Renal pelvis (tissue), 12 donors: ENCODE measurements at places on chromosomes 4 and X.
A peak's percentile ranks its signal among the peaks of the same experiment; 100 is the strongest.

DNA sequence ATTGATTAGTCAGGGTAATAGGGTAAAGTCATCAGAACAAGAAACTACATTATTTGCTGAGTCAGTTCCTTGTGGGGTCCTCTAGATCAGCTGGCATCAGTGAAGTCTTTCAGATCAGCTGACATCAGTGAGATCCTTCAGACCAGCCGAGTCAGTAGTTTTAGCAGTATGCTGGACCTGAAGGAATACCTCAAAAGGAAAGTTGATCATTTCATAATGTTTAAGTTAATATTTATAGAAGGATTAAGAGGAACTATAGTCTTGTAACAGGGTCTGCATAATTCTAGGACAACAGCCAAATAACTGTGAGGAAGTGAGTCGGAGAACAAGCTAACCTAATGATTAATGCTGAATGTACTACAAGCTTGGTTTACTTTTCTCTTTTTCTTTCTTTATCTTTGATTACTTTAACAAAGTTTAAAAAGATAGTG is 958 bp upstream of the UGT2B7 start:
- peak; percentile 5 for DNase-seq

- DNase-seq: no peak
Observed at GRCh38 chr4:109429545-109429944, 4.1 kb upstream of the SEC24B start.

DNA sequence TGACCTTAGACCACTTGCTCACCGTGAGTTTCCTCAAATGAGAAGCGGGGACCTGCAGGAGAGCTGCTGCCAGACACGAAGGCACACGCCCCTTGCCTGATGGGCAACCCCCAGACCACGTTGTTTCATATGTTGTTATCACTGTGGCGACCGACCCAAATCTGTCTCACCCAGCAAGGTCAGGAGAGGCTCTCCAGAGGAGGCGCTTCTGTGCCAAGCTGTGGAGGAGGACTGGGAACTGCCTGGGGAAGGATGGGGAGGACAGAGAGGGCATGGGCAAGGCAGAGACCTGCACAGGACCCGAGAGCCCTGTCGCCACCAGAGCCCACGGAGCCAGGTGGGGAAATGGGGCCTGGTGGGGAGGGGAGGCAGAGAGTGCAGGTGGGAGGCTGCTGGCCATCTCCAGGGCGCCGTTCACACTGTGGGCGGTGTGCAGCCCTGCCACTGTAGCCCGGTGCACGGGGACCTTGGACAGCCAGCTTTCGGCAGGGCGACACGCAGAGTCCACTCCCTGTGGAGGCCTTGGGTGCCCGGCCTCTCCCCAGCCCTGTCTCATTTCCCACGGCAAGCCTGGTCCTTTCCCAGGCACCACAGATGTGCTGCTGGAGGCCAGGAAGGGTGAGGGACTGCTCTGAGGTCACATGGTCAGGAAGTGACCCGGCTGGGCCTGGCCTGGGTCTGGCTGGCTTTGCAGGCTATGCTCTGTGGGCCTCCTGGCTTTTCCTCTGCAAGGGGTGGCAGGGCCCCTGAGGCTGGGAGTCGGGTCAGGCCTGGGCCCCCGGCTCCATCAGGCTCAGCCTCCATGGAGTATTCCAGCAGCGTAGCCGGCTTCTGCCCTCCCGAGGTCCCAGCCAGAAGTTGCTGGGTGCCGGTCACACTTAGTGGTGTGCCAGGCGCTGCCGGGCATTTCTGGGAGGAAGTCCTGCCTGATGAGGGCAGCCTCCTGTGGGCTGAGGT is 3.2 kb downstream of the HTRA3 start:
- no peak for DNase-seq

DNA sequence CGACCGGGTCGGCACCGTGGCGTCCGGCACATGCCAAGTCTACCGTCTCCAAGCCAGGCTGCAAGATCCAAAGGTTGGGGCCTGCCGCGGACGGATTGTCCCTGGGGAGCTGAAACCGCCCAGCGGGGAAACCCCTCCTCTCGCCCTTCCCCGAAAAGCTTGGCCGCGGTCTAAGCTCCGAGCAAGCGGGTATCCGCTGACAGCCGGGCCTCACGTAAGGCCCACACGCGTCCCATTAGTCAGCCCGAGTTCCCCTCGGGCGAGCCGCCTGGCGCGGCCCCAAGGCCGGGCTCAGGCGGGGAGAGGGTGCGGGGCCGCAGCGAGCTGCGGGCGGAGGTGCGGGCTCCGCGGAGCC is 6.8 kb upstream of the BCOR start:
- no peak for DNase-seq

GRCh38 chrX:70455366-70456202 is 10.9 kb downstream of the DLG3 start:
- DNase-seq: no peak

DNA sequence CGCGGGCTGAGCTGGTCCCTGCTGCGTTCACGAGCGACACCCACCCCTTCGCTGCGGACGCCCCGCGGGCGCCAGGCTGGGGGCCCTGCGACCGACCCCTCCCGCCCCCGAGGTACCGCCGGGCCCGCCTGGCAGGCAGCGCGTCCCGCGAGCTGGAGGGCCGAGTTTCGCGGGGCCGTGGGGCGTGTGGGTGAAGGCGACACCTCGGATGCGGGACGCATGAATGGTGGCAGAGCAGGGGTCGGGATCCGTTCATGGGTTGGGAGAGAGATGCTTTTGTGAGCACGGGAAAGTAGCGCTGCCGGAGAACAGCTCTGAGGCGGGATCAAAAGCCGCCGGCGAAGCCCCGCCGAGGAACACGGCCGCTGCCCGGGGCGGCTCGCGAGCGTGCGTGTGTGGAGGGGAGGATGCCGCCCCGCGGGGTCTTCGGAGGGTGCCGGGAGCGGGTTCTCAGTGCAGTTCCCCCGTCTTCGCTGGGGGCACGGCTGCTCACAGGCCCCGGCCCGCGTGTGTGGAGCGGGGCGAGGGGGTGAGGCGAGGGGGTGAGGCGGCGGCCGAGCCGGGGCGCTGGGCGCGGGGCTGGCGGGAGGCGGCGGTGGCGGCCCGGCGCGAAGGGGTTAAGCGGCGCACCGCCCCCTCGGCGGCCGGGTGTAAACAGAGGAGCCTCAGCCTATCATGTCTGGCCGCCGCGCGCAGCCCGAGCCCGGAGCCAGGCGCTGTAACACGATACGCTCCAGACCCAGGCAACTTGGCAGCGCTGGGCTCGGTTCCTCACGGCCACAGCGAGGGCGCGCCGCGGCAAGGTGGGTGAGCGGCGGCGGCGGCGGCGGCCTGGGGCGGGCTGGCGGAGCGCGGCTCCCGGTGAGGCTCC is 205.3 kb downstream of the TENM3 start:
- DNase-seq: peak; percentile 91

GRCh38 chrX:9538544-9539045 is 73.7 kb downstream of the TBL1X start:
- DNase-seq: no peak
